ENCODE measurements at places on chromosomes 6 and 20.
A peak's percentile ranks its signal among the peaks of the same experiment; 100 is the strongest.

- no peak for DNase-seq
These were observed 1127.0 kb upstream of the MAP3K7 start for GRCh38 chr6:91713911-91714310.

DNA sequence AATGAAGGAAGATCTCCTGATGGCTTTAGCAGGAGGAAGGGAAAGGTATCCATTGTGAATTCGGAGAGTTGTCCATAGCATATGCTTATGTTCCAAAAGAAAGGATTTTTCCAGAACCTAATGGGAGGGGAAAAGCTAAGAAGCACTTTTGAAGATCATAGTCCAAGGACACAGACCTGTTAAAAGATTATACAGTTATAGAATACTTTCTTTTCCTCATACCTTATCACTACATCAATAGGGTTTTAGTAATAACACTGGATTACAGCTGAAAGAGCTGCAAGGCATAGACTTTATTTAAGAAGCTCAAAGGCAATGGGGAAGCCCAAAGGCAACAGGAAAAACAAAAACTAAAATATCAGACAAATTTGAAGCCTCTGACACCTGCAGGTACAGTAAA, 39.8 kb upstream of the SLC24A3 start:
- no peak for DNase-seq

DNA sequence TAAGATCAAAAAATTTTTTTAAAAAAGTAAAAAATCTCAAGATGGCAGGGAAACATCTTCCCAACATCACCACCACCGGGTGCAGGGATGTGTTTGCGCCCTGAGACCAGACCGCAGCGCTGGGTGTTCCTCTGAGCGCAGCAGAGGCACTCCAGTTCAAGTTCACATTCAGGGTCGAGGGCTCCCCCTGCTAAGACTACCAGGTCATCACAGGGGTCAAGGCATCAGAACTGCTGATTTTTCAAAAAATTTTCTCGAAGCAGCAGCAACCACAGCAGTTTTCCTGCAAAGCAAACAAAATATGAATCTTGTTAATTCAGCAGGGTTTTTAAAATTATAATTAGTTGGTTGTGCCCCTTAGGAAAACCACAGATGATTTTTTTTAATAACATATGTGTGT, 83.1 kb downstream of the MYLK4 start:
- no peak for DNase-seq

GRCh38 chr20:23027721-23028120, 7.4 kb upstream of the SSTR4 start:
- no peak for DNase-seq

GRCh38 chr6:75494290-75494689, 690 bp upstream of the FILIP1 start:
- DNase-seq = no peak

- DNase-seq = no peak
These were observed 1.4 kb downstream of the CUTA start for GRCh38 chr6:33416386-33417127.

DNA sequence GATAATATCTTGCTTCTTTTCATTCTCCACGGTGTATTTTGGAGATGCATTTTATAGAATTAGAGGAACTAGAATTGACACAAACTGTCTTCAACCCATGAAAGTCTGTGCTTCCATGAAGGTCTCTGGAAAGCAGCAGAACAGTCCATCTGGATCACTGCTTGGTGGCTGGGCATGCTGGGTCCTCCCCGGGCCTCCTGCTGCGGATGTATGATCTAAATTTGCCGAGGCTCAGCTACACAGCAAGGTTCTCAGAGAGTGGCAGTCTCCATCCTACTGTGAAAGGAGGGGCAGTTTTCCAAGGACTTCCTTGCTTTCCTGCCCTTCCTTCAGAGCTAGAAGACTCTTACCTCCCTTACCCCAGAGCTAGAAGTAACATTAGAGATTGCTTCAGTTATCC, 15.1 kb downstream of the PKIG start:
- DNase-seq = no peak

- no peak for DNase-seq
These were observed at the start of gene PLTP for GRCh38 chr20:45911486-45912343. Gene PLTP (minus strand): TSS chr20:45912155. CDS start chr20:45911452, 703 bp downstream.

DNA sequence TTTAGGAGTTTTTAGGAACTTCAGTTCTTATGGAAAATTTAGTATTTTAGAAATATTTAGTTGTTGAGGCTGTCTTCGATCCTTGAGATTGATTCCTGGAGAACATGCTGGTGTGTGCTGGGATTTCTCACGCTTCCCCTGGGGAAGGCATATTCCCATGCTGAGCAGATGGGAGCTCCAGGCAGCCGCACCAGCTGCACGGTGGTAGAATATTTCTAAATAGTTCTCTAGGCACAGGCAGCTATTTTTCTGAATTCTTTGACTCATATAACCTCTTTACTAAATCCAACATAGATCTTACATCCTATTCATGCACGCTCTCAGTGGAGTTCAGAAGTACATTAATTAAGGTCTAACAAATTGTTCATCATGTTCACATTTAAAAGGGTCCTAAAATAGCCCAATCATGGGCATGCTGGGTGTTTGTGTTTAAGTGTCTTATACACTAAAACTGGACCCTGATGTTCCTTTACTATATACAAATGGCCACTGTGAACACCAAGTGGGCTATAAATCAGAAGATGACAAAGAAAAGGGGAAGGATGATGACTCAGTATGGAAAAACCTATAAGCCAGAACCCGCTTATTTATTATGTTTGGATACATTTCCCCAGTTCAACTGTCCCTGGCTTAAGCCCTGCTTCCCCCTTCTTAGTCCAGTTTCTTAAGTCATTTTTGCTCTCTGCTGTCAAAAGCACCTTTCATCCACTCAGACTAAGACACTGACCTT, 138.5 kb downstream of the UST start:
- no peak for DNase-seq

DNA sequence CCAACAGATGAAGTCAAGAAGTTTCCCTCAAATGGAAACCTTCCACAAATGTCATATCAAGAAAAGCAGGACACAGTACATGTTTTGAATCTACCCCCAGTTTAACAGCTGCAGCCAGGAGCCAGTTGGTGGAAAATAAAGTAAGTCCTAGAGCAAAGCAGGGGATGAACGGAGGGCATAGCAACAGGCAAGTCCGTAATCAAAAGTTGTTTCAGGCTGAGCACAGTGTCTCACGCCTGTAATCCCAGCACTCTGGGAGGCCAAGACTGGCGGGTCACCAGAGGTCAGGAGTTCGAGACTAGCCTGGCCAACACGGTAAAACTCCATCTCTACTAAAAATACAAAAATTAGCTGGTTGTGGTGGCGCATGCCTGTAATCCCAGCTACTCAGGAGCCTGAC, 2.4 kb upstream of the SALL4 start:
- no peak for DNase-seq

GRCh38 chr6:117601811-117602150, 530 bp downstream of the GOPC start:
- DNase-seq = no peak

GRCh38 chr6:39226639-39227329, 2.5 kb downstream of the KCNK5 start:
- DNase-seq = no peak

DNA sequence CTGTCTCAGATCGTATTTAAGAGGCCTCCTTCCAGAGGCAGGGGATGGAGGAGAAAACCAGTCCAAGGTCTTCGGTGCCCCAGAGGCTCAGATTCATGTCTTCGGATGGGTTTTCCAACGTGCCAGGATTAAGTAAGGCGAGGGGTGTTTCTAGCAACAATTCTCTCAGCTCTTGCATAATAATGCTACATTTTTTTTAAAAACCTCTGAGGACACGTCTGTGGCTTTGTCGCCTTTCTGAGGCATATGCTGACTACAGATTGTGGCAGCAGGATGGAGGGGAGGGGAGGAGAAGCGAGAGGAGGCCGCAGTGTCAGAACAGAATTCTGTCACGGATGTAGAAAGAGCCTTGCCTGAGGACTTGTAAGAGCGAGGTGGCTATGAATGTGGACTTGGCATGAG, 17.7 kb upstream of the CCDC167 start:
- peak; percentile 55 for DNase-seq

DNA sequence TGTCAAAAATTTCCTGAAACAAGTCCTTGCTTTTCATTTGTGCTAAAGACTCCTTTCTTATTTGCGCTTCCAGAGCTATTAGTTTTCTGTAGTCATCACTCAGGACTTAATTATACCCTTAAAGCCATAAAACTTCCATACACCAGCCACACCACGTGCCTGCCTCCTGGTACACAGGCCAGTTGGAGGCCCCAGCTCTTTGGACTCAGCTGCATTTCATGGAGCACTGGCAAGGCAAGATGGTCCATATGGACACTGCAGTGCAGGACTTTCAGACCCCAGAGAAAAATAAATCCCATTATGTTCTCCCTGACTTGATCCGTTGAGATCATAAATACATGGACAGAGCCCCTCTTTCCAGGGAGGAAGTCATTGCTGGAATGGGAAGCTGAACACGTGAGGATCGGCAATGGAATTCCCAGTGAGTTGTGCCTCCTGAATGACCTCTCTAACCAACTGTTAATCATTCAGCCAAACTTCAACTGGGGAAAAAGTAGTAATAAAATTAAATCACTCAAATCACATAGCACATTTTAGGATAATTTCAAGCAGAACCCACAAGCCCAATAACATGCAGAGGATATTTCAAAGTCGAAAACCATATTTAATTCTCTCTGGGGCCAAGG, 173.1 kb downstream of the HACE1 start:
- DNase-seq = no peak

- DNase-seq = peak; percentile 82
These were observed 488 bp upstream of the PTK6 start for GRCh38 chr20:63537525-63538203.

GRCh38 chr6:79506251-79506650, 31.0 kb downstream of the LCA5 start:
- no peak for DNase-seq

DNA sequence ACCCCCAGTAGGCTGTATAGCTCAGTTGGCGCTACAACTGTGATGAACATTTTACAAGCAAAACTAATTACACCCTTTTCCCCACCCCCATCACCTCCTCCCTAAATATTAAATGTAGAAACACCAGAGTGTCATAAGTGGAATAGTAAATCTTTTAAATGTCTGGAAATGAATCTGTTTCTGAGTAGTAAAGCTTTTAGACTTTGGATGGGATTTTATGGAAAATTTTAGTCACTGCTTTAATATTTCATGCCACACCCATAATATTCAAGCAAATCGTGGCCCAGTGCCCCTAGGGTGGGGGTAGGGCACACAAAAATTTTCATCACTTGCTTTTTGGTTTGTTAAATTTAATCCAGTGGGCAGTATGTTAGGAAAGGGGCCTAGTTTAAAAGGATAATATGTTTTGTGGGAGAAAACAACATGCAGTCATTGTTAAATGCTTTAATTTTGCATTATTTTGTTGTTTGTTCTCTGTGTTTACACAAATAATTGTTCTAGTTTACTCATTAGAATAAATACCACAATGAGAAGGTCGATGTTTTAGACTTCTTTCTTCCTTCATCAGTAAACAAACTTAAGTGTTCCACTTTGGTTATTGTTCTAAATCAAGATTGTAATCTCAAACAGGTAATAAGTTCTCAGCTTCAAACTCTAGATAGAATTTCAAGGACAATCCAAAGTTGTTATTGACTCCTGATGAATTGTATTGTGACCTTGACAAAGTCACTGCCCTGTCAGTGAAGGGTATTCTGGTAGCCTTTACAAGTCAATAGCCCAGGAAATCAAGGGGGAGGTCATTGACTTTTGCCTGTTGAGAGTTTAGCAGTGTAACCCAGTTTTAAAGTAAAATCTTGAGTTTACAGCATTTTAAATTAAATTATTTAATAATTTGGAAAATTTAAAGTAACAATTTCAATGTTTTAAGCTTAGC, 79.2 kb downstream of the CBFA2T2 start:
- DNase-seq = no peak

DNA sequence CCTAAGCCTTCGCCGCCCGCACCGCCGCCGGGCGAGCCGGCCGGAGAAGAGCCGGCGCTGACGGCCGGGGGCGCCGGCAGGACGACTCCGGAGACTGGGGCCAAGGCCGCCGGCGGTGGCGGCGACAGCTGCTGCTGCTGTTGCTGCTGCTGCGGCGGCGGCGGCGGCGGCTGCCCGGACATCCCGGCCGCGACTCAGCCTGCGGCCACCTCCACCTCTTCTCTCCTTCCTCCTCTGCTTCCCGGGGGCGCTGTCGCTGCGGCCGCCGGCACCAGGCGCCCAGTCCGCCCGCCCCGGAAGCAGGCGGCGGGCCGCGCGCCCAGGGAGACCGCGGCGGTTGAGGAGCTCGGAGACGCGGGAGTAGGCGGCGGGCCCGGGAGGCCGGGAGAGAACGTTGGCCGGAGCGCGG, 307 bp downstream of the RANBP9 start:
- DNase-seq = peak; percentile 48

- DNase-seq = no peak
These were observed 625.7 kb upstream of the PTCHD4 start for GRCh38 chr6:48736501-48737206.

GRCh38 chr6:166592821-166593220, 6.3 kb upstream of the RAMACL start:
- DNase-seq = no peak

DNA sequence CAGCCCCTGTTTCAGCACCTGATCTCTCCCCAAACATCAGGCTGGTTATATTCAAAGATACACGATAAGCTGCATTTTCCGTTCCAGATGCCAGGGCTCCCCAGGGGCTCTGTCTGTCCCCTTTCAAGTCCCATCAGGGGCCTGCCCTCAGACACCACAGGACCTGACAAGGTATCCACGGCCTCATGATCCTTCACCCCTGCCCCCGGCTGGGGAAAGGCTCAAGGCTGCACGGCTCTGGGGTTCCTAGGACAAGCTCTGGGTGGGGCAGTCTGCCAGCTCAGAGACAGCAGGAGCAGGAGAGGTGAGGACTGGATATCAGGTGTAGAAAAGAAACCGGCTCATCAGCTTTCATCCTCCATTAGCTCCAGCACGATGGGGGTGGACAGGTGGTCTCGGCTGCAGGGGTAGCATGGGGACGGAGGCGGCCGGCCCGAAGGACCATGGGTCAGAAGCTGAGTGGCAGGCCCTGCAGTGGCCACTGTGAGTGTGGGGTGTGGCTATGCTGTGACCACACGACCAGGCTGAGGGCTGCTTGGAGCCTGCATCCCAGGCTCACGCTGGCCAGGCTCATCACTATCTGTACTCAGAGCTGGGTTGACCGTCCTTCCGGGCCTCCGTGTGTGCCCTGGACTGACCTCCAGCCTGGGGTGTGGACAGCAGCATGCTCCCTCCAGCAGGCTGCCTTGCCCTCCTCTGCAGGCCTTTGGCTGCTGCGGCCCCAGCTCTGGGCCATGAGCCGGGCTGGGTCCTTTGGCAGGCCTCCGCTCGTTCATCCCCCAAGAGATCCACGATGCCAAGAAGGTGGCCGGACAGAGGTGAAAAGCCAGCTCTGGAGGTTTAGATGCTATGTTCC, 386.2 kb downstream of the THBS2 start:
- no peak for DNase-seq

Measured in stimulated activated CD8-positive, alpha-beta memory T cell treated with anti-CD3 and anti-CD28 coated beads, Interleukin-7, amount 100 ng/mL, for 1 hour (primary cell).